Stimulated activated effector memory CD8-positive, alpha-beta T cell treated with anti-CD3 and anti-CD28 coated beads, Interleukin-12 subunit alpha, Interleukin-12 subunit beta, amount 100 ng/mL, for 72 hours (primary cell): ENCODE measurements at places on chromosomes 3 and 15.

DNA sequence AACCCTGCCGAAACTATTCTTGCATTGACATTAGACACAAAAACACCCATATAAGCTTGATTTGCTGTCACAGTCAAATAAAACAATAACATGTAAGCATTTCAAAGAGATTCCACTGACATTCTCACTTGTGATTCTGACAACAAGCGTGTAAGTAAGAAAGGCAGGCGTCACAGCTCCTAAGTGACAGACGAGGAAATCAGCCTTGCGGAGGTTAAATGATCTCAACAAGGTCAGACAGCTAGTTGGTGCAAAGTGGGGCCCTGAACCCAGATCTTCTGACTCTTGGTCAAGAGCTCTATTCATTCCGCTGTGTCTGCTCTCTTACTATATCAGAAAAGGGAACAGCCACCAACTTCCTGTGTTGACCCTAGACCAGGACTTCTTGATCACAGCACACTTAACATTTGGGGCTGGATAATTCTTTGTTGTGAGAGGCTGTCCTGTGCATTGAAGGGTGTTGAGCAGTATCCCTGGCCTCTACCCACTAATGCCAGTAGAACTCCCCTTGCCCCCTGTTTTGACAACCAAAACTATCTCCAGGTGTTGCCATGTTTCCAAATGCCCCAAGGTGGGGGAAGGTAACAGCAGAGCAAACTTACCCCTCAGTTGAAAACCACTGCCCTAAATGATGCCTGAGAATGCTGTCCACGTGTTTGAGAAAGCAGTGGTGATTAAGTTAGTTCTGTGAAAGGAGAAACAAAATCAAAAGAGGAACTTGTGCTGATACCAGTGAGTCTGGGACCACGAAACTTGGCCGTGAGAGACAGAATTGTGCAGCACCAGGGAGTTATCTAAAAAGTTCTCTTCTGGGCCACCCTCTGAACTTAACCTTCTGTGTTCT lies 86.1 kb downstream of the LIPC start:
- no peak for DNase-seq

DNA sequence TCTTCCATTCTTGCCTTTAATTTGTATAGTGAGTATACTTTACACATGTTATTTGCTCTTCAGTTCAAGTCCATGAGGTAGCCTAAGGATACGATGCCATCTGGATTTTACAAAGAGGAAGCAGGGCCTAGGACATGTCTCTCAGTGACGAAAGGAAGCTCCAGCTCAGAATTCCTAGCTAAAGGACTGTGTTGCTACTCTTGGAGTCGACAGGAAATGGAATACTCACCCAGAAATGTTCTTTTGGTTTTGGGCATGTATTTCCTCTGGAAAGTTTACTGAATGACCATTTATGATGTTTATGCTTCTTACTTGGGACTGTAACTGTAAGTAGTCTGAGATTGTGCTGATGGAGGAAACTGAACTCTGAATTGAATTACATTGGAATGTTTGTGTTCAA lies 12.5 kb downstream of the OXNAD1 start:
- DNase-seq = no peak

DNA sequence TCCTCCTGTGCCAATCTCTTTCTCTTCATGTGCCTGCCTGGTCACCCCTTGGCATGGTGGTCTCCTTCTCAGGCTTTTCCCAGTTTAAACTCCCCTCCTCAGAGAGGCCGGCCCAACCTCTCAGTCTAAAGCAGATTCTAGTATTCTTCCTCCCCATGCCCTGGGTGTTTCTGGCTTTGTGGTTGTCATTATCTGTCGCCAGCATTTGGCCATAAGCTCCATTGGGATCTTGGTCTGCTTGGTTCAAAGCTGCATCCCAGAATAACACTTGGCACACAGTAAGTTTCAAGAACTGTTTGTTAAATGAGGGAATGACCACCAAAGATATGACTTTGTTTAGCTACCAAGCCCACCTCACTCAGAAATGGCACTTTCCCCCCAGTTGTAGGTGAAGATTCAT lies 11.2 kb upstream of the RAD18 start:
- DNase-seq = no peak

GRCh38 chr3:4581124-4581424 lies 87.9 kb downstream of the ITPR1 start:
- DNase-seq = no peak

DNA sequence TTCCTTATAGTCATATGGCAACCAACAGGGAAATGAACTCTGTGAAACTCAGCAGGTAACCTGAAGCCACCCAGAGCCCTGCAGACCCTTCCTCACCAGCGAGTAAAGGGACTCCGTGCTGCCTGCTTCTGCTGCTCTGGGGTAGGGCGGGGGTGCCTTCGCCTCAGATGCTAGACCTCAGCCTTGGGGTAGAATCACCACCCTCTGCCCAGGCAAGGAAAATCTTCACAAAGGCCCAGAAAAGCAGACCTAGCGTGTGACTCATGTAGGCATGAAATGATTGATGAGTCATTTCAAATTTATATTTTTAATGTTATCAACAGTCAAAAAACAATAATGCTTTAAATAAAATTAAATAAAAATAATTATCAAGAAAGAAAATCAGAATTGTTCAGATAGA lies 6.6 kb downstream of the STIMATE start:
- DNase-seq = peak; percentile 64
